ENCODE measurements at places on chromosomes 11 and 22.

- no peak for DNase-seq
Measured at GRCh38 chr11:78961937-78962701, 387.5 kb upstream of the NARS2 start.

- DNase-seq = no peak
Measured at GRCh38 chr11:36574486-36574885, 6.7 kb downstream of the RAG1 start.

DNA sequence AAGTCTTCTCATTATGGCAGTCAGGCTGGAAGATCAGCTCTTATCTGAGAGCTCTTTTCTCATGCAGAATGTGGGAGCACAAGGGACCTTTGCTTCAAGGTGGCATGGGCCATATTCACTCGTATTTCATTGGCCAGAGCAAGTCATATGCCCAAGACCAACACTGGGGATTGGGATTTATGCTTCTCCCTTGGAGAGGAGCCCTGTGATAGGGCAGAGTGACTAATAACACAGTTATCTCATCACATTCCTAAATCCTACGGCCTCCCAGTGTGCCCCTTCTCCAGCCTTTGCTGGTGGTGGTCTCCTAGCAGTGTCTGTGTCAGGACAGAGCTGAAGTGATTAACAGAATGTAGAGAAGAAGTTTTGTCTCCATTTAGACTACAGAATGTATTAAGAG, 48.6 kb downstream of the SYT9 start:
- DNase-seq = no peak

- DNase-seq = no peak
Measured at GRCh38 chr11:120229451-120230424, 10.2 kb upstream of the POU2F3 start.

DNA sequence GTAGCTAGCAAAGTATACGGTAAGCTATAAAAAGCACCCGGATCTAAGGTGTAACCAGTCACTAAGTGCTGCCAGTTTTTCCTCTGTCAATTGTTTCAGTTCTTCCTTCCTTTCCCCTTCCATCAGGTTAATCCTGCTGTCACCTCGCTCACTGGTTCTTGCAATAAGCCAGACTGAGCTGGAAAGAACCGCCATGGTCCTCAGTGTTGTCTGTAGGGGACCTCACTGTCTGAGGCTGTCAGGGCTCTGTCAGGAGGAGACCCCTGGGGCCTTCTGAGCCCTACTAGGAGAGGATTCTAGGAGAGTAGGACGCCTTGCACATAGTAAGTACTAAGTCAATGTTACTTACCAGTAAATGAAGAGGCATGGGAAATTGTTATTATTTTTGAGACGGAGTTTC, 1.4 kb upstream of the TBC1D22A start:
- no peak for DNase-seq

GRCh38 chr11:65479184-65480145, 19.4 kb upstream of the MALAT1 start:
- no peak for DNase-seq

- DNase-seq = no peak
Measured at GRCh38 chr22:50339945-50340879, 2.9 kb upstream of the PPP6R2 start.

- DNase-seq = no peak
Measured at GRCh38 chr11:41579546-41579945, 120.1 kb upstream of the LRRC4C start.

Data from stimulated activated CD4-positive, alpha-beta T cell treated with anti-CD3 and anti-CD28 coated beads, Interleukin-1b, Interleukin-23, amount 100 ng/mL, for 1 hour (primary cell).